GM19239 (cell line): ENCODE measurements at places on chromosomes 12 and 14.

DNA sequence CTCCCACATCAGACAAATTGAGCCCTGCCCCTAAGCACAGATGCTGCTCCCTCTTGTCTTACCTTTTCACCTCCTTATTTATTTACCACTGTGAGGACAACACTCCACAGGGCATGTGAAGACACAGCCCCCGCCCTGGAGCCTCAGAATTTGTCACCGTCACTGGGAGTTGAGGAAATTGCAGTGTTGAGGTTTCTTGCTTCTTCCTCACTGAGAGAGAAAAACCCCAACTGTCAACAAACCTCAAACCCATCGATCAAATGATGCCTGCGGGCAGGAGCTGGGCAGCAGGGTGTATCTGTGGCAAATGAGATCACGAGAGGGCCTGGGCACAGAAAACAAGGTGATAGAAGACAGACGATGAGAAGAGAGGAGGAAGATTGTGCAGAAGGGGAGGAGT is 30.5 kb upstream of the PLEKHG3 start:
- no peak for DNase-seq

DNA sequence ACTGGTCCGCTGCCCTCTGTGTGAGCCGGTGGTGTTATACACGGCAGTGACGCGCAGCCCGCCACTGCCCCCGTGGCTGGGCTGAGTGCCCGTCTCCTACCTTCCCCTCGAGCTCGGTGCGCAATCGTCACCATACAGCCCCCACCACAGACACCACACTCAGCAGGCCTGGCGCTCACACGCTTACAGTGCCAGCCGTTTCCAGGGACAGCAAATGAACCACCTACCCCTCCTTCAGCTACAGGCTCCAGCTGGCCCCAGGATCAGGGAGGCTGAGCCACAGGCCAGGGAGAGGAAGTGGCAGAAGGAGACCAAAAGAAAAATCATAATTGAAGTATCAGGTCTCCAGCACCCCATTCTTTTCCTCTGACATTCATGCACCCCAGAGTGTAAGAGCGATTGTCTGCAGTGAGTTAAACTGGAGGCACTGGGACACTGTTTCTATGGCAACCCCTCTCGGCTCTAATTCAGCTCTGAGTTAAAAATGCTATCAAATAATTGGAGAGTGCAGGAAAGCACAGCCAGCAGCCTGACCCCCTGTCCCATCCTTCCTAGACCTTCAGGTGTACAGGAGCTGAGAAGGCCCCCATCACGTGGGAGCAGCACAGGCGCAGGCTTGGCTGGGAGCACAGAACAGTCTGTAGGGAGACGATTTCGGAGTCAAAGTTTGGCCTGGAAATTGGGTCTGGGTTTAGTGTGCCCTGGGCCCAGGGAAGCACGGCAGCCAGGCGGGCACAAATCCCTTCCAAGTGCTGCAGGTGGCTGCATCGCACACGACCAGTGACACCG is 18.0 kb downstream of the LRTM2 start:
- no peak for DNase-seq

DNA sequence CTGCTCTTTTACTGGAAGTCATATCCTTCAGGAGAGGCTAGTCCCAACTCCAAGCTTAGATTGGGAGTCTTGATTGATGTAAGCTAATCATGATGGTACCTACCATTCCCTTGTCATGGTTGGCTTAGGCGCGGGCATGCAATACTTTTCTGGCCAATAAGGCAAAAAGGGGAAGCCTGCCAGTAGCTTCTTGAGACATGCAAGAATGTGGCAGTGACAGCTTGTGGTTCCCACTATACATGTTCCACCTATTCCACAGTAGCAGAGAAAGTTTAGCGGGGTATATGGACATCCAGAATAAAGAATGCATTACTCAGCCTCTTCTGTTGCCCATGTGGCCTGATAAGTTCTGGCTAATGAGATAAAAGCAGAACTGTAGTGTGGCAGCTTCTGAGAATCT is 55.0 kb downstream of the AP5M1 start:
- no peak for DNase-seq

DNA sequence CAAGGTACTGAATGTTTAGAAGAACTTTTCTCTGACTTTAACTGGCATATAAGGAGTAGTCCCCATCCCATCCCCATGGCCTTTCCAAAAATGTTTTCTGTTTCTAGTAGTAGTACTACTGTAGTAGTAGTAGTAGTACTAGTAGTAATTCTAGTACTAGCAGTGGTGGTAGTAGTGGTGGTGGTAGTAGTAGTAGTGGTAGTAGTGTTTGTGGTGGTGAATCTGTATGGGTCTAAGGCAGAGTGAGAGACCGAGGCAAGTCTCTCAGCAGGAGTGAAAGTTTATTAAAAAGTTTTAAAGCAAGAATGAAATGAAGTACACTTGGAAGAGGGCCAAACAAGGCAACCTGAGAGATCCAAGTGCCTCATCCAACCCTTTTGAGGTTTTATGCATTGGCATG is 58.6 kb downstream of the FOXN4 start:
- DNase-seq: no peak

GRCh38 chr14:89792489-89793366 is 161.8 kb downstream of the EFCAB11 start:
- DNase-seq: no peak

- DNase-seq: no peak
Measured at GRCh38 chr14:100736269-100737180, 9.8 kb downstream of the DLK1 start.
